ENCODE measurements at places on chromosomes 7 and 10.

DNA sequence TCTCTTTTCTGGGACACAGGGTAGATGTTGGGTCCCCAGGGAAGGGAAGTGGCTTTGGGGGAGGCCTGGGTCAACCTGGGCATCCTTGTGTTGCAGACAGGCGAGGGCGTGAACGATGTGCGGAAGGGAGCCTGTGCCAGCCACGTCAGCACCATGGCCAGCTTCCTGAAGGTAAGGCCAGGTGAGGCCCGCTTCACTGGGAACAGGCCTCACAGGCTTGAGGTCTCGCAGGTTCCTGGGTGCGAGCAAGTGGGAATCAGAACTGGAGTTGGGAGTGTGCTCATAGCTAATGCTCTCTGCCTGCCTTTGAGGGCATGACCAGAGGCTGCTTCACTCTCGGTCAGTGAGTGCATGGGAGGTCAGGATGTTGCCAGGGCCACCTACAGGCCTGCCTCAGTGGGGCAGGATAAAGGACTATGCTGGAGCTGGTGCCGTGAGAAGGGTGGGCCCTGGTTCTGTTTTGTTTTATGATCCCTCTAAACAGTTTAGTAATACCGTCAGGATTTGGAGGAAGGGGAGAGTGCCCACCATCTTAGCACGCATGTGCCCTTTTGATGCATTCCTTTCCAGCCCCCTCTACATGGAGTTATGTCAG is 8.4 kb downstream of the DBNL start:
- no peak for DNase-seq

DNA sequence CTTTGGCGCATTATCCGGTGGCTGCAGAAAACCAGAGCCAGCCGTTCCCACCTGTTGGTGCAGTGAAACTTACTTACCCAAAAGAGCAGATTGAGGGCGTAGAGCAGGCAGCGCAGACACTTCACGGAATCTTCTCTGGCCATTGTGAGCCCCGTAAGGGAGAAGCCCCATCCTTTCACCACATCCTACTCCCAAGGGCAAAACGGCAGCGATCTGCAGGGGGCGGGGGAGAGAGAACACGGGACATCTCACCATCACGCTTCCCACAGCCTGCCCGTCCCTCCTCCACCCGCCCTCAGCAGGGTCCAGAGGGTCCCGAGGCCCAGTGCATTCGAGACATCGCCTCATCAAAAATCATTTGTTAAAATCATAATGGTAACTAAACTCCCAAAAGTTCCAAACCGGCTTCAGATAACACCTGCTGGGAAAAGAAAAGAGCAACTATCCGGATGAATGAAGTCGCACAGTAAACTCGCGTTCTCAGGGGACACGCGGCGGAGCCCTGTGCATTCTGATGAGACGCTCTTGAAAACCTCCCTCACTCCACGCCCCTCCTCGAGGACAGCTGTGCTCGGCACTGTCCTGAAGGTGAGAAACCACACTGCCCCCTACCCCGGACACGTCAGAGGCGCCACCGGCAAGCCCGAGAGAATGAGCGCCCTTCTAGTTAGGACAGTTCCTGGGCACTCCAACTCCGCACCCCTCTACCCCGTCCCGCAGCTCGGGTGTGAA is 1.2 kb downstream of the TSPAN12 start:
- DNase-seq, result no peak

GRCh38 chr10:129845111-129845753 is 118.8 kb downstream of the EBF3 start:
- no peak for DNase-seq

- no peak for DNase-seq
Observed at GRCh38 chr7:157587051-157587804, 250.4 kb downstream of the DNAJB6 start.

- no peak for DNase-seq
Observed at GRCh38 chr7:21941611-21942141, 4.0 kb downstream of the CDCA7L start.

DNA sequence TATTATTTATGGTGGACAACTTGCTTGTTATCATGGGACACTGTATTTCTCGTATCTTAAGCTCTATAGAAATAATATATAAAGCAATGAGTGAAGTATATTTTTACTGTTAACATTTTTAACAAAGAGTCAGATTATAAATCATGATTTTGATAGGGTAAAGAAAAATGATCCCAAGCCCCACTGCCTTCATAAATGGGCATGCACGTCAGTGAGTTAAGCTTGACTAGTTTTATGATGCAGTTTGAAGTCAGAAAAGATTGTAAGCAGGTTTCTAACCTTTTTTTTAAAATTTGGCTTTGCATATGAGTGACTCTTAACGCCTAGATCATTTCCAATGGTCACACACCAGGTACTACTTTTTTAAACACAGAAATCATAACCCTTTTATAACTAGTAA is 152.8 kb downstream of the GNAT3 start:
- no peak for DNase-seq

DNA sequence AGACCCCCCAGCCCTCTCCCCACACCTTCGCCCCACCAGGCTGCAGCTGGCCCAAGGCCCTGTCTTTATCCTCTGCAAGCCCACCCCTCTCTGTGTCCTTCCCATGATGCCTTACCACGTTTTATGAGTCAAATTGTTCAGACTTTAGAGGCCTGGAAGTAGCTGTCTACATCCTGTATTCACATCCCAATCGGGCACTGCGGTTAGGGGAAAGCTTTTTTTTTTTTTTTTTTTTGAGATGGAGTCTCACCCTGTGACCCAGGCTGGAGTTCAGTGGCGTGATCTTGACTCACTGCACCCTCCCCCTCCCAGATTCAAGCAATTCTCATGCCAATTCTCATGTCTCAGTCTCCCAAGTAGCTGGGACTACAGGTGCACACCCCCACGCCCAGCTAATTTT is 121.5 kb upstream of the SH2B2 start:
- no peak for DNase-seq

DNA sequence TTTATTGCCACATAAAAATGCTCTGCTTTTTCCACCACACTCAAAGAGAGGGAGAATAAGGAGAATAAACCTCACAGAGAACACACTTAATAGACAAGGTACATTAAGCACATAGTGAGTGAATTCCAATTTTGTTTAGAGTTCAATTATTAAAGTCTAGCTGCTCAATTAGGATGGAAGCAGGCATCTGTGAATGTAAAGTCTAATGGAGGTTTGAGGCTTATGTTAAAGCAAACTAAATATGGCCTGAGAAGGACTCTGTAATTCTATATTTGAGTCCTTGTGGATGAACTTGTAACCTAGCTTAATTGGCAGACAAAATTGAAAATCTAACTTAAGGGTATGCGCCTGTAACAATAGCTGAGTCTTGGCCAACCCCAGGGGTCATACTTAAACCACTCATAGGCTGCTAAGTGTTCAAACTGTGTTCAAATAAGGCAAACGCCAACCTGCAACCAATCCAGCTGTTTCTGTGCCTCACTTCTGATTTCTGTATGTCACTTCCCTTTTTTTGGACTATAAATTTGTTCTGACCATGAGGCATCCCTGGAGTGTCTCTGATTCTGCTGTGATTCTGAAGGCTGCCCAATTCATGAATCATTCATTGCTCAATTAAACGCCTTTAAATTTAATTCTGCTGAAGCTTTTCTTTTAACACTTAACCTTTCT is 31.3 kb upstream of the NME8 start:
- DNase-seq, result no peak

- DNase-seq, result no peak
Observed at GRCh38 chr10:101442456-101442800, 88.5 kb downstream of the BTRC start.

Measured in stimulated activated naive CD4-positive, alpha-beta T cell treated with Interleukin-2 at 50 U/mL for 16 hours (primary cell).